ENCODE measurements at places on chromosomes 3 and 15.
A peak's percentile ranks its signal among the peaks of the same experiment; 100 is the strongest.

- no peak for DNase-seq
Measured at GRCh38 chr3:61996366-61996765, 377.0 kb downstream of the FEZF2 start.

DNA sequence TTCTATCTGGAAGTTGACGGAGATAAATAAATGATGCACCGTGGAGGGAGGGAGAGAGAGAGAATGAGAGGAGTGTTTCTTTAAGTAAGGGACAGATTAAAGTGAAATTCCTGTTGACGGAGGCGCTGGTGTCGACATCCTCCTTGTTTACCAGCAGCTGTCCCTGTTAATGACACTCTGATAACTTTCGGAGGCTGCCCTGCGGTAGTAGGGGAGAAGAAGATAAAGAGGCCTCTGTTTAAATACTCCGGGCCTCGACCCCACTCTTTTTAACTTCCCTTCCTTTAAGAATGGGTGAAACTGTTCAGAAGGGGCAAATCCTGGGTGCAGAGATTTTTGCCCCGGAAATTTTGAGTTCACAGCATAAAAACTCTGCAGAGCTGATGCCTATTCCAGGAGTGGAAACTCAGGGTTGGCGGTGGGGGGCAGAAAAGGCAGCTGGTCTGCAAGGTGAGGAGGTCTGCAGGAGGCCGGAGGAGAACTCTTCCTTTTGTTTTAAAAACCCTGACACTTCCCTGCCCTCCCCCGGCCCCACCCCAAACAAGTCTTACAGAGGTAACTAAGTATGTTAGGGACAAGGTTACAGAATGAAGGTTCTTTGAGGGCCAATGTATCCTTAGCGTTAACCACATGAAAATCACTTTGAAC, 276.6 kb upstream of the NR2F2 start:
- peak; percentile 10 for DNase-seq

GRCh38 chr3:39124876-39125840, 17.7 kb downstream of the TTC21A start:
- no peak for DNase-seq

DNA sequence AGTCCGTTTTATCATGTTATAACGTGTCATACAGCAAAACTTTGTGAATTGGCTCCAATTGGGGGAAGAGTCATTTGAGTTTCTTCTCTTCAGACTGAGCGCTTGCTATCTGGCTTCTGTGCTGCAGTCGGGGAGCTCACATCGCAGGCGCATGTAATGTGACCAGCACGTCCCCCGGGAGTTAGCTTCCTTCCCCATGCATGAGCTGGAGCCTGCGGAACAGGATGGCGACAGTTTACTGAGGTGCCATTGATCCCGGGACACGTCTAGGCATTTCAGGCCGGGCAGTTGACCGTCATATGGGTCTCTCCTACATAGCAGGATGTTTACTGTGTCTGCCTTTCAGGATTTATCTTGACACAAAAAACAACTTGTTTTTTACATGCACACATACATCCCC, 44.8 kb downstream of the CMTM8 start:
- no peak for DNase-seq

Measured in inflammatory macrophage (primary cell).